Smooth muscle cell of trachea (primary cell): ENCODE measurements at places on chromosomes 3 and 15. TPM values are rescaled to one million over a fixed set of nuclear protein-coding genes. Genes with fewer than 3 reads are reported as not detected.

ZNF501 gene
- total RNA-seq, result 6.3 and 7.6 TPM in 2 replicates

AQP9 gene
- total RNA-seq, result not detected in 2 replicates

ROPN1B gene
- not detected in 2 replicates for total RNA-seq

KLHL25 gene
- total RNA-seq, result 3.1 and 5.6 TPM in 2 replicates

TP63 gene
- under 0.01 and 0.15 TPM in 2 replicates for total RNA-seq

TMEM108 gene
- 0.17 TPM in 1 of 2 replicates, not detected in the other for total RNA-seq

OGG1 gene
- 20.9 and 27.3 TPM in 2 replicates for total RNA-seq

FBXO40 gene
- total RNA-seq, result under 0.01 TPM in 1 of 2 replicates, not detected in the other

ZNF80 gene
- total RNA-seq, result not detected in 2 replicates

ADCY5 gene
- 0.44 and 0.66 TPM in 2 replicates for total RNA-seq

PLA2G4B gene
- 0.83 and 10.8 TPM in 2 replicates for total RNA-seq
